ENCODE measurements at places on chromosomes 5 and 9.

GRCh38 chr5:110957934-110958333 is 113.6 kb upstream of the TSLP start:
- DNase-seq = no peak

GRCh38 chr5:142551338-142552067 is 134.4 kb downstream of the FGF1 start:
- DNase-seq = no peak

DNA sequence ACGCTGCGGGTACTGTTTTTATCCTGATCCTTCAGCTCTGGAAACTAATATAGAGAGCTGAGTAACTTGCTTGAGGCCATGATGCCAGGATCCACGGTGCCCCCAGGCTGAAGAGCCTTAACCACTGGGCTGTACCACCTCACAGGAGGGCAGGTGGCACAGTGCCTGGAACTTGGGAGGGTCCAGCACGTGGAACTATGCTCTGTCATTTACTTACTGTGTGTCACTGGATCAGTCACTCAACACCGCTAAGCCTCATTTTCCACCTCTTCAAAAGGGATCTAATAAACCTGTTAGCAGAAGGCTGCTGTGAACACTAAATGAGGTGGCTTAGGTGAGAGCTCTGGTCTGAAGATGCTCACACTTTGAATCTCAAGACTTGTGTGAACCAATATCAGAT is 29.6 kb downstream of the KCNIP1 start:
- no peak for DNase-seq

GRCh38 chr5:136200130-136200529 is 7.2 kb upstream of the SMIM32 start:
- DNase-seq = no peak

DNA sequence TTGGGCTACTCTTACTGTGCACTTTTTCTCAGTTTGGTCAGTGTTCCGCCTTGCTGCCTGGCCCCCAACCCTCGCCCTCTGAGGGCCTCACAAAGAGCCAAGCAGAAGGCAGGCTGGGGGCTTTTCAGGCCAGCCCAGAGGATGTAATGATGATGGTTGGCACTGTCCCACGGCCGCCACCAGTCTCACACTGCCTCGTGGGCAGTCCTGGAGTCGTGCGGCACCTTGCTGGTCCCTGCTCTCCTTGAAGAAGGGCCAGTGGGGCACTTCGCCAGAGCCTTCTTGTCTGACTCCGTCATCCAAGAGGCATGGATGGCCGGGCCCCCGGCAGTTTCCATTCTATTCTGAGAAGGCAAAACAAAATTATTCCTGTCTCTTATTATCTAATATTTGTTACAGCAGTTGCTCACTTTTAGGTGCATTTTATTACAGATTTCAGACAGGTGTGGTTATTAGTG is 21.0 kb downstream of the TENT4A start:
- no peak for DNase-seq

DNA sequence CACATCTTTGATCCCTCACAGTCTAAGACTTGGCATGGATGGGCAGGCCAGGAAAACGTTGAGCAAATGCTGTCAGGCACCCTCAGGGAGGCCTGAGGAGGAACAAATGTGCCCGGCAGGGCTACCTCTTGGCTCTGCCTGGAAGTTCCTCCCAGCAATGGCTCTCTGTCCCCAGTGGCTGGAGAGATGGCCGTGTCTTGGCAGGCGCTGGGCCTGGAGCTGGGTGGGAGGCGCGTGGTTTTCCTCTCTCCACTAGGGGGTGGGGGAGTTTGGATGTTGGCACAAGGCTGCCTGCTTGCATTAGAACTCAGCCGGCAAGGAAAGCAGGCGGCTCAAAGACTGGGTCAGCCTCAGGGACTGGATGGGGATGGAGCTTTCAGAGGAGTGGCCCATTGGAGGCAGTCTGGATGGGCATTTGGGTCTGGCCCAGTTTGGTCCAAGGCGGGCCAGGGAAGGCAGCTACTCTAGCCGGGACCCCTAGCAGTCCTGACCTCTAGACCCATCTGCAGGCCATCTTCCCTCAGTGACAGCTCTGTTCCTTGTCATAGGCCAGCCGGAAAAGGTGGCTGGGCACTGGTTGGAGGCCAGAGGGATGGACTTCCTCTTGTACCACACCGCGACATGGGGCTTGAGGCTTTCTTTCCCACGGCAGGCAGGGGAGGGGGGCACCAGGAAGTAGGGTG is 68.2 kb upstream of the STC2 start:
- no peak for DNase-seq

- DNase-seq = no peak
Measured at GRCh38 chr9:117535434-117535833, 120.6 kb upstream of the ASTN2 start.

DNA sequence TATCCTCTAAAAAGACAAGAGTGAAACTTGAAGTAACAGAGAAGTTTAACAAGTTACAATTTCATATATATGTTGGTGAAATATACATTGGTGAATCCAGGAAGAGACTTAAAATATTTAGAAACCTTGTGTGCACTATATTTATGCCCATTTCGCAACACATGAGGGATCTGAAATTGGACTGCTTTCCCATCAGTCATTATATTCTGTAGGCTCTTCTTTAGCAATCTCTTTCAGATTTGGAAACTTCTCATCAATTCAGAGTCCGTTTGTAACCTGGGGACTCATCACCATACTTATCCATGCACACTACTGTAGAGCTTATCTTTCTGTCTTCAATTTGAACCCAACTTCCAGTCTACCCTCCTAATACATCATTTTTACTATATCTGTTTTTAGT is 2.1 kb downstream of the ITGA1 start:
- no peak for DNase-seq

GRCh38 chr9:130172858-130173665 is 858 bp downstream of the NCS1 start:
- no peak for DNase-seq

DNA sequence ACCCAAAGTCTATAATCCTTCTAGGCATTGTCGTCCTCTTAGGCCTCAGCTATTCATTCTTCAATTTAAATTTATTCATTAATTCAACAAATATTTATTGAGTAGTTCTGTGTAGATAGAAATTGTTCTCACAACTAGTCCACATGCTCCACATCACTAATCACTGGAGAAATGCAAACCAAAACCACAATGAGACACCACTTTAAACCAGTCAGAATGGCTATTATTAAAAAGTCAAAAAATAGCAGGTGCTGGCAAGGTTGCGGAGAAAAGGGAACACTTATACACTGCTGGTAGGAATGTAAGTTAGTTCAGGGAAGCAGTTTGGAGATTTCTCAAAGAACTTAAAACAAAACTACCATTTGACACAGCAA is 51.1 kb upstream of the TNFSF15 start:
- no peak for DNase-seq

GRCh38 chr9:4292781-4293180 is 7.1 kb downstream of the GLIS3 start:
- no peak for DNase-seq

DNA sequence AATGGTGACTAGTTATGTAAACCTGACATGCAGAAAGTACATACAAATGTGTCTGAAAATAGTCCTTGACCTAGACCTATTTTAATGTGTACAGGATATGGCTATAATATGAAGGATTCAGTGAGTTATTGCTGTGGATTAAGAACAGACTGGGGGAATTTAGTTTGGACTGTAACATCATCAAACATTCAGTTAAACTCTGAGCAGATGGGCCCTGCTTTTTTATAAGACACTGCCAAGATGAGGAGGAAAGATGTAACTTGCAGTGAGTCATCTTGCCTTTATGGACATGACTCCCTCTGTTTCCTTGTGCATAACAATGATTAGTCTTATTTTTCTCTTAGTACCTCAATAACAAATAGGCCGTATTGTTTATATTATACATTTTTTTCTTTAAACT is 12.2 kb downstream of the PPP3R2 start:
- DNase-seq = no peak

GRCh38 chr5:139743001-139743771 is 52.4 kb upstream of the PSD2 start:
- no peak for DNase-seq

- DNase-seq = no peak
Measured at GRCh38 chr9:131404581-131404980, 10.7 kb downstream of the PRRC2B start.

- no peak for DNase-seq
Measured at GRCh38 chr5:63261695-63262094, 683.1 kb downstream of the LRRC70 start.

- DNase-seq = no peak
Measured at GRCh38 chr5:11658376-11658775, 245.9 kb downstream of the CTNND2 start.

- no peak for DNase-seq
Measured at GRCh38 chr9:84937180-84937579, 267.7 kb downstream of the NTRK2 start.

DNA sequence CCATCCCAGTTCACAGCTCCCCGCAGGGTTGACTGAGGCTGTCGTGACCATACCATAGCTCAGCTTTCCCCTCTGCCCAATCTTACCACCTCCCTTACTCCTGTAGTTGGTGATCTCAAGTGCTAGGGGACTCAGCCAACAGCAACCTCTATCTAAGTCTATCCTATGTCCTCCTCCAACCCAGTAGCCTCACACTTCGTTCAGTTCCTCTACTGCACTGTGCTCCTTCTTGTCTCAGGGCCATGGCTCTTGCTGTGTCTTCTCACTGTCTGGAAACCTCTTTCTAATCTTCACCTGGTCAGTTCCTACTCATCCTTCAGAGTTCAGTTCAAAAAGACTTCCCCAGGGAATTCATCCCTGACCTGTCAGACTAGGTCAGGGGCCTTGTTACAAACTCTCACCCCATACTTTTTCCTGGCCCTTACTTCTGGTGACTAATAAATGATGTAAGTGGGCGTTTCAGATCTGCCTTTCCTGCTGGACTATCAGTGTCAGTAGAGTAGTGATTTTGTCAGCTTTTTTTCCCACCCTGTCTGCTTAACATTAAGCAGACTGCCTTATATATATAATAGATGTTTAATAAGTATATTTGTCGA is 53.6 kb upstream of the NR3C1 start:
- DNase-seq = no peak

DNA sequence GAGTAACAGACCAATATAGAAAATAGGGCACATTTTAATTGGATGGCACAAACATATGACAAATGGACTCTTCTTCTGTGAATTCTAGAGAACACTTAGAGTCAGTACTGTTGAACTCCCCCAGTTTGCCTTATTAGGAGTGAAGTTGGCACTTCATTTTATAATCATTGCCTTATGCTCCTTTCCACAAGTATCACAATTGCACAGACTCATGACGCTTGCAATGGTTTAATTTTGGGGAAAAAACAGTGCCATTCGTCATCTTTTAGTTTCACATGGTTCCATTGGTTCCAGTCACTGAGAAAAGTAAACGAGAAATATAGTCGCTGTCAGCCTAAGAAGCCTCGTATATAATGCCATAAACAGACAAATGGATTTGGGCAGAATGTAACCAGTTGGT is 71.2 kb downstream of the LURAP1L start:
- DNase-seq = no peak

- no peak for DNase-seq
Measured at GRCh38 chr5:41787265-41787664, 83.0 kb downstream of the OXCT1 start.

- DNase-seq = no peak
Measured at GRCh38 chr5:135535420-135535819, 344 bp downstream of the NEUROG1 start.

DNA sequence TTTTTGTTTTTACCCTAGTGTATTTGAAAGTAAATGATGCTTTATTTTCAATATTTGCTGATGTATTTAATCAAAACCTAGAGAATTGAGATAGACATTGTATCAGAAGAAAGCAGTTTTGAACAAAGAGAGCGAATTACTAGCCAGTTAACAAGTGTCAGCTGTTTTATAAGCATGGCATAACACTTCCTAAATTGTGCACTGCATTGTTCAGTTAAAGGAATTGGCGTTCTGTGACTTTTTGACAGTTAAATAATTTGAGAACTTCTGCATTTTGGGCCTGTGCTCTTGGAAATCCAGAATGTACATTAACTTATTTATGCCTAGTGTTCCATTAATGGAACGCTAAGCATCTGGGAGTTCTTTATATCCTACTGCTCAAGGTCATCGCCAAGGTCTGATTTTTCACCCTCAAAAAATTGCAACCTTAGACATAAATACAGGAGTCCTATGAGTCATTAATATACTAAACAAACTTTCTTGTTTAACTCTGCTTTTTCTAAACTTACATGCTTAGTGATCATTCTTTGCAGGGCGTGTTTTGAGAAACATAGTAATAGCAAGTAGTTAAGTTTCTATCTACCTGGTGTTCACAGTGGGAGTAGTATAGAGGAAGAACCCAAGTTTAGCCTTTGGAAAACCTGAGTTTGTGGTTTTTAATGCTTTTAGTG is 31.1 kb downstream of the RASA1 start:
- DNase-seq = no peak

- DNase-seq = peak; percentile 81
Measured at GRCh38 chr5:79495311-79495710, 18.6 kb downstream of the HOMER1 start.

- DNase-seq = no peak
Measured at GRCh38 chr5:14226554-14226953, 83.4 kb downstream of the TRIO start.

GRCh38 chr9:110936719-110937452 is 101.4 kb downstream of the LPAR1 start:
- no peak for DNase-seq

GRCh38 chr9:121237916-121238315 is 30.0 kb upstream of the GSN start:
- DNase-seq = no peak

DNA sequence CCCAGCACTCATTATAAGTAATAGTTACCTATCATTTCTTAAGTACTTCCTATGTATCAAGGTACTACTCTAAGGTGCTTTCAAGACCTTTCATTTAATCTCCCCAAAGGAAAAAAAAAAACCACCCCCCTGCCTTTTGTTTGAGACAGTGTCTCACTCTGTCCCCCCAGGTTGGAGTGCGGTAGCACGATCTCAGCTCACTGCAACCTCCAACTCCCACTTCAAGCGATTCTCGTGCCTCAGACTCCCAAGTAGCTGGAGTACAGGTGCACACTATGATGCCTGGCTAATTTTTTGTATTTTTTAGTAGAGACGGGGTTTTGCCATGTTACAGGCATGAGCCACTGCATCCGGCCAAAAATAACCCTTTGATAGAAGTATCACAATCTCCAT is 29.9 kb downstream of the SERINC5 start:
- no peak for DNase-seq

- DNase-seq = no peak
Measured at GRCh38 chr5:172180936-172181335, 7.1 kb downstream of the STK10 start.

DNA sequence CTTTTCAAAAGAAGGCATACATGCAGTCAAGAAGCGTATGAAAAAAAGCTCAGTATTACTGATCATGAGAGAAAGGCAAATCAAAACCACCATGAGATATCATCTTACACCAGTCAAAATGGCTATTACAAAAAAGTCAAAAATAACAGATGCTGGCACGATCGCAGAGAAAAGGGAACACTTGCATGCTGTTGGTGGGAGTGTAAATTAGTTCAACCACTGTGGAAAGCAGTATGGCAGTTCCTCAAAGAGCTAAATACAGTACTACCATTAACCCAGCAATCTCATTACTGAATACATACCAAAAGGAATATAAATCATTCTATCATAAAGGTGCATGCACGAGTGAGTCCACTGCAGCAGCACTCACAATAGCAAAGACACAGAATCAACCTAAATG is 24.5 kb downstream of the RETREG1 start:
- no peak for DNase-seq

Data from retinal pigment epithelial cell (primary cell).